Lung microvascular endothelial cell (primary cell): ENCODE measurements at places on chromosomes 16 and 17. TPM values are rescaled to one million over a fixed set of nuclear protein-coding genes. Genes with fewer than 3 reads are reported as not detected.

GRCh38 chr17:1872254-1872653, 42.4 kb downstream of the RPA1 start:
- DNase-seq = no peak

- no peak for DNase-seq
Measured at GRCh38 chr17:40687106-40687505, 16.4 kb downstream of the KRT24 start.

DNA sequence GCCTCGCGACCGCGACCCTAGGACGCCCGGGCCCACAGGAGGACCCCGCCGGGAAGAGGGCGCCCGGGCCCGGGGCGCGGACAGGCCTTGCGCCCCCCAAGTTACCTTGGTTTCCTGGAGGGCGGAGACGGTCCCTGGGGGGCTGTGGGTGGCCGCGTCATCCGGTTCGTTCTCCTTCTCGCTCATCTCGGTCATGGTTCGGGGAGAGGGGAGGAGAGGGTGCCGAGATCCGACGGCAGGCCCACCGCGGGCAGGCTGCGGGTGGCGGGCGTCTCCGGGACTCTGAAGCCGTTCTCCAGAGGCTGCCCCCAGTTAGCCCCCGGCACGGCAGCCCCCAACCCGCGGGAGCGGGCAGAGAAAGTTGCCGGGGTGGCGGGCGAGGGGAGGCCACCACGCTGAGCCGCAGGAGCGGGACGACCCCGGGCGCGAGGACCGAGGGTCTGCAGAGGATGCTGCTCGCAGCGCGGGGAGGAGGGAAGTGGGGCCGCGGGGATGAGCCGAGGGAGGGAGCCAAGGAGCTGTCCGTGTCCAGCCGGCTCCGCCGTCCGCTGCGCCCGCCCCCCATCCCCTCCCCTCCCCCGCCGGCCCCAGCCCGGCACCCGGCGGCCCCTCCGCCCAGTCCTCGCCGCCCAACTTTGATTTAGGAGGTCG, at the start of gene STAC2:
Gene STAC2, minus strand, starts transcription at position 638 of the 651 bp plus-strand sequence. Its CDS starts 443 bp downstream, at position 195.
- DNase-seq = no peak

- no peak for DNase-seq
Measured at GRCh38 chr17:67577429-67578141, 140.2 kb upstream of the NOL11 start.

Gene SLC16A11
- total RNA-seq = 0.22 and 1.2 TPM in 2 replicates

DNA sequence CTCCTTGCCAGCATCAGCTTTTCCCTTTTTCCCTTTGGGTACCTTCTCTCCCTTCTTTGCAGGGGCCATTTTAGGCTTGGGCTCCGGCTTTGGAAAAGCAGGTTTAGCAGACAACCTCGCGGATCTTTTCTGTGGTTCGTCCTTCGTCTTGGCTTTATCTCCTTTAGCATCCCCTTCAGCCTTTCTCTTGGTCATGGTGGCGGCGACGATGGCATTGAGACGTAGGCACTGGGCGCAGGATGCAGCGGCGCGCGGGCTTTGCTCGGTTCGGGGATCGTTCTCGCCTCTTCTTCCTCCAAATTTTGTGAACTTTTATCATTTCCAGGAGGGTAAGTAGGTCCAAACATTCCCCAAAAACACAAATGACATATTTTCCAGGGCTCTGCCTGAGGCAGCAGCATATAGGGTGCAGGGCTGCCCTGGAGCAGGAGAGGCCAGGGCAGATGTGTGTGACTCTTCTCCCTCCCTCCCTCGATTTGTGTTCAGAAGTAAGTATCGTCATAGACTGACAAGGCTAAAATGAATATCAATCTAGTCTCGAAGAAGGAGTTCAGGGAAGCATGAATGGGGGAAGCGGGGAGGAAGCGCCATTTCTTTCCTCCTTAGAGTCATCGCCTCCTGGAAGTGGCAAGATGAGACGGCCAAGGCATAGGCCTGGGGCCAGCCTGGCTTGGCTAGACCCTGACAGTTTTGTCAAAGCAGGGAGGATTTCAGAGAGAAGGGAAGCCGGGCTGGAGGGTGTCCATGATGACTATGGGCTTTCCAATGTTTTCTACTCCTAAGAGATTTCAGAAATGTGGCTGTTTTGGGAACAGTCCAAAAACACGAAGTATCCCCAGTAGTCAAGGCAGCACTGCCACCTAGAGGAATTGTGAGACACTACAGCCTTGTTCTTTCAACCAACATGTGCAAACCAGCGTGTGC, 13.2 kb downstream of the CHCT1 start:
- DNase-seq = peak; percentile 91

Gene CPHXL2
- total RNA-seq = not detected in 2 replicates
